Stimulated activated CD4-positive, alpha-beta T cell treated with anti-CD3 and anti-CD28 coated beads, Interleukin-2, amount 100 ng/mL, for 4 hours (primary cell): ENCODE measurements at places on chromosomes 11 and 22.

- no peak for DNase-seq
These were observed 8.2 kb upstream of the SYT8 start for GRCh38 chr11:1826552-1827094.

- no peak for DNase-seq
These were observed 135.6 kb downstream of the SBF2 start for GRCh38 chr11:10158461-10158860.

GRCh38 chr11:71991494-71991893 lies 7.2 kb upstream of the IL18BP start:
- DNase-seq, result no peak

- peak; percentile 28 for DNase-seq
These were observed 27.8 kb upstream of the GRAMD4 start for GRCh38 chr22:46592390-46592872.

- no peak for DNase-seq
These were observed 14.3 kb downstream of the EIF3M start for GRCh38 chr11:32597921-32598320.

DNA sequence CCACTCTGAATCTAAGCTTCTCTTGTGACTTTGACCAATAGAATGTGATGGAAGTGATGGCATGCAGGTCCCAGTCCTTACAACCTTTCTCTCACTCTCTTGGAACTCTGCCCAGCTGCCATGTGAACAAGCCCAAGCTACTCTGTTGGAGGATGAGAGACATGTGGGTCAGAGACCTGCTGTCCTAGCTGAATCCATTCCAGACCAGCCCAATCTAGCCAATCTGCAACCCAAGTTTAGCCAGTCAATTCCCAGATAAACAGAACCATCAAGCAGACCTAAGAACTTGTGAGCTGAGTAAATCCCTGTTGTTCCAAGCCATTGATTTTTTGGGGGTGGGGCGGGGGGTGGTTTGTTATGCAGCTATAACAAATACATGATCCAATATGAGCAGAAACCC lies 69.2 kb upstream of the GRK3 start:
- DNase-seq, result no peak

DNA sequence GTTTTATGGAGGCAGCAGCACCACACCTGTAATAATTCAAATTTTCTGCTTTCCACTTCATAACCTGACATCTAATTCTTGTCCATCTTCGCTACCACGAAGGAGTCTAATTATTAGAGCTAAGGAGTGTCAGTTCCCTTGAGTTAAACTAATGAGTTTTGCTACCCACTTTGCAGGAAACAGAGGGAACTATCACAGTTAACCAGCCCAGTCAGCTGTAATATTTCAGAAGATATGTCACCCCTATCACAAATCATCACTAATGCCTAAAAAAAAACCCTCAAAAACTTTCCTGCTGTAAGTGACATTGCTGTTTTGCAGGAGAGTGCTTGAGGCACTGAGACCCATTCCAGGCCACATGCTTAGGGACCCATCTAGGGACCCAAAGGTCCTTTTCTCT lies 8.4 kb downstream of the TECTA start:
- no peak for DNase-seq

DNA sequence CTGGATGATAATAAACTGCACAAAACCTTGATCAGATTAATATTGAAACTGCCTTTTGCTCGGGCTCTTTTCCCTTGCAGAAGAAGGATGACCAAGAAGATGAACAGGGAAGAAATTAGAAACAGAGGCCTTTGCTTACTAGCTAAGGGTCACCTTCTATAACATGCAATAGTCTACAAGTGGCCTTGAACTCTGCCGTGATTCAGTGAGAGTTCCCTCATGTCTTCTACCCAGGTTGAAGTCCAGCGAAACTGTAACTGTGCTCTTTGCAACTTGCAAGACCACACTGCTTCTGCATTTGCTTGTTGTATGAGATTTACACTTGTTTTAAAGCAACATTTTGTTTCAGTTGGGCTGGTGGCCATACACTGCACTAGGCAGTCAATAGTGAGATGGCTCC lies 108.4 kb downstream of the IGLL1 start:
- DNase-seq, result no peak

GRCh38 chr11:35347921-35348331 lies 71.4 kb downstream of the SLC1A2 start:
- DNase-seq, result no peak

GRCh38 chr11:18705651-18706281 lies 7.2 kb downstream of the TMEM86A start:
- DNase-seq, result no peak

DNA sequence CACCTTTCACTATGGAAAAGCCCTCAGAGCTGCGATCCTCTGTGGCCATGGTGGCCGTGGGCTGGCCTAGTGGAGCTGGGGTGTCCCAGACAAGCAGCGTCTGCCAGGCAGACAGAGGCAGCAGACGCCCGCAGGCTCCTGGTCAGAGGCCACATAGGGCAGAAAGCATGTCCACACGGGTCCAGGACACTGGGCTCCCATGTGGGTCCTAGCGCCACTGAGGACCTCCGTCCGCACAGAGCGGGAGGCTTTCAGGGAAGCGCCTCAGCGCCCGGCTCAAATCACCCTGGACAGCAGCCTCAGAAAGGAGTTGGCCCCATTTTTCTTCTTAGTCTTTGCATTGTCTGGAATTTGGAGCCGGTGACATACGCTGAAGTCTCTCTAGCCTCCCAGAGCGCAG lies 389.7 kb downstream of the BRD1 start:
- DNase-seq, result no peak

GRCh38 chr11:35804451-35805040 lies 139.3 kb upstream of the LDLRAD3 start:
- no peak for DNase-seq

GRCh38 chr11:73478737-73479347 lies 102.6 kb downstream of the RELT start:
- no peak for DNase-seq

DNA sequence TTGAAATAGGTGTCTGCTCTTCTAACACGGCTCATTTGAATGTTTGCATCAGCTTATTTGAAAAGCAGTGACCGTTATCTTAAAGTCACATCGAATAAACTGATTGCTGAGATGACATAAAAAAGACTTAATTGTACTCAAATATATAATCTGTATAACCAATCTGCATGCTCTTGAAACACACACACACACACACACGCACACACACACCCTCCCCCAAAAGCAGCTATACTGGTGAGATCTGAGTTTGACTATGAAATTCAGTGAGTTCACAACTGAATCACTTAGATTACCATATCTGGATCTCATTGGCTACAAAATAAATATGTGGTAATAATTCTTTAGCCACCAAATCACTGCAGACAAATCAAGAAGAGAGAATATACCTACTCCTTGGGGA lies 3.8 kb upstream of the IFTAP start:
- DNase-seq, result no peak

- no peak for DNase-seq
These were observed 33.7 kb downstream of the MRGPRX2 start for GRCh38 chr11:19026862-19027261.

DNA sequence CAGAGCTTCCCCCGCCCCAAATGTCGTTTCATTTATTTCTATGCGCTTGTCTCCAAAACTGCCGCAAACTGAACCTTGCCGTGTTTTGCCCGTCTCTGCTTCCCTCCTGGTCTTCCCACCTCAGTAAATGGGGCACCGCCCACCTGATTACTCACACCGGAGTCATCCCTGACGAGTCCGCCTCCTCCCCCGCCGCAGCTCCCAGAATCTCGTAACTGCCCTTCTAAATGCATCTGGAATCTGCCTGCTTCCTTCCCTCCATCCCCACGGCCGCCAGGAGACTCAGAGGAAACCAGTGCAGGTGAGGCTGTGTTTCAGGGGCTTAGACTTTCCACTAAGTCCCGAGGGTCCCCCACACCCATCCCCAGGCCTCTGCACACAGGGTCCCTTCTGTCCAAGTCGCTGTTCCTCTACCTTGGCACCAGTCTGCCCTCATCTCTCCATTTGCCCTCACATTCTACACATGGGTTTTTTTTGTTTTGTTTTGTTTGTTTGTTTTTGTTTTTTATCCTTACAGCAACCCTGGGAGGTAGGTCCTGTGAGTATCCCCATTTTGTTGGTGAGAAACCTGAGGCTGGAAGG lies 62.6 kb upstream of the PHF21B start:
- no peak for DNase-seq

DNA sequence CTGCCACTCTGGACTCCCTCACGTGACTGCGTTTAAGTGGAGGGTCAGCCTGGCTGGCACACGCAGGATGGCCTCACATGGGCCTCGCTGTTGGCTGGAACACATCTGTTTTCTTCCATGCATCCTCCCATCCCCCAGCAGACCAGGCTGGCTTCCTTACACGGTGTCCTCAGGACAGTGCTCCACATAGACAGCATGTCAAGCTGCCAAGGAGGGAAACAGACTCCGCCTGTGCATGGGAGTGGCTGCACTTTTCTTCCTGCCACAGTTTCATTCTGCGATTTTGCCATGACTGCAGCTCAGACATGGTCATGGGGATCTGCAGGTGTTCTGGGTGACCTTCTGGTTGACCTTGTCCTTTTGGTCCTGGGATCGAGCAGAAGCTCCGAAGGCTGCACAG lies 344.2 kb downstream of the SHANK2 start:
- DNase-seq, result no peak

DNA sequence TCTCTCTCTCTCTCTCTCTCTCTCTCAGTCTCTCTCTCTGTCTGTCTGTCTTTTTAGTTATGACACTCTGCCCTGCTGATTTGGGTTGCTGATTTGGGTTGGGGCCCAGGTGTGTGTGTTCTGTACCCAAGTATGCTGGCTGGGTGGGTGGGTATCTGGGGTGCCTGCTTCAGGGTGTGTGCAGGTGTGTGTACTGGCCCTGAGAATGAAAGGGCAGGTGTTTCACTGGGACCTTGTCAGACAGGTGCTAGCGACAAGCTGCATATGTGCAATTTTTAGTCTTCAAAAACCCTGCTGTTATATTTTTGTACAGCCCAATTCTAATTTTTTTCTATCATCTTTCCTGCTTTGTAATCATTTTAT lies 943 bp downstream of the CSF2RB start:
- no peak for DNase-seq

GRCh38 chr11:10660323-10660722 lies 33.2 kb downstream of the IRAG1 start:
- no peak for DNase-seq

DNA sequence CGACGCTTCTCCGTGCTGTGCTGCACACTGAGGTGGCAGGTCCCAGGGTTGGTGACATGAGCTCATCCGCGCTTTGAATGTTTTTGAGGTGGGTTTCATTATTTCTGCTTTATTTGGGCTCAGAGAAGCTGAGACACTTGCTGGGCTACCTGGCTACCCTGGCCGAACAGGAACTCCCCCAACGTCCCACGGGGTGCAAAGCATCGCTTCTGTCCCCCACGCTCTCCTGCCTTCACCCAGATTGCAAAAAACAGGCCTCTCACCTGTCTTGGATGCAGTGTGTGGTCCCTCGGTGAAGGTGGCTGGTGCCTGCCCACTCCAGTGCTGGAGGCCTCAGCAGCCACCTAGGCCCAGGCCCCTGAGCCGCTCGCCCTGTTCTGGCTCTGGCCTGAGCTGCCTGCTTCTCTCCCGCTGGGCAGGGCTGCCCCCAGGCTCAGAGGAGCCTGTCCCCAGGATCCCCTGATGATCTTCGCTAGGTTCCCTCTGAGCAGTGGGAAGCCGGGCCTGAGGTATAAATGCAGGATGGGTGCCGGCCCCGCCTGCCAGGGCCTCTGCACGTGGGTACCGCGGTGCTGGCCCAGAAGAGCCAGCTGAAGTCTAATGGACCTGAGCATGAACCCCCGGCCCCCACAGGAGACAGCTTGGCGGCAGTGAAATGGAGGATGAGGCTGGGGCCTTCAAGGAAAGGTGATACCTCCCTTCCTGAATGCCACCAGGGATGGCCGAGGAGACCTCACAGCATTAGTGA lies 15.8 kb upstream of the MRGPRD start:
- no peak for DNase-seq

GRCh38 chr22:41181349-41182241 lies 23.5 kb upstream of the L3MBTL2 start:
- no peak for DNase-seq

- DNase-seq, result no peak
These were observed 12.1 kb downstream of the MS4A2 start for GRCh38 chr11:60100516-60100915.

DNA sequence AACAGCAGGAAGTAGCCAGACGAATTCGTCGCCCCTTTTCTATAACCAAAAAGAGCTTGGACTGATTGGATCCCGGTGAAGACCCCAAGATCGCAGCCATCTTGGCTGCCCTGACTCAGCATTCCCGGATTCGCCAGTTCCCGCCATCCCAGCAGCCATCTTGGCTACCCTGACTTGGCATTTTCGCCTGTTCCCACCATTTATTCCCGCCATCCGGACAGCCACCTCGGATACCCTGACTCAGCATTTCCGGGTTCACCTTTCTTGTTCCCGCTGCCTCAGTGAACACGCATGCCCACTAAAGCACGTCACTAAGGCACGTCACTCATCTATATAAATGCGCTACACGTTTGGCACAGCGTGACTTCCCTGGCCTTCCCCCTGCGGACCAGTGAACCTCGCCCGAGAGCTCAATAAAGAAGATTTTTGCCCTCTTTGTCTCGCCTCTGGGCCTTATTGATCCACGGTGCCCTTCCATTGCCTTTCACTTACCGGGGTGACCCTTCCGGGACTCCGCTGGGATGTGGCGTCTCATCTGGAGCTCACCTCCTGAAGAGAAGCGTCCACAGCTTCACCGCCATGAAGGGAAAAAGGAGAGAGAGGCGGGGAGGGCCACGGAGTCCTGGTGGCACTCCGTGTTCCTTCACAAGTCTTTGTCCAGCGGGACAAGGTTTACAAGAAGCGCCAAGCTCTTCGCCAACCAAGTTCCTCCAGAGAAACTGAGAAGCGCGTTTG lies 4.0 kb upstream of the OR56A3 start:
- no peak for DNase-seq

DNA sequence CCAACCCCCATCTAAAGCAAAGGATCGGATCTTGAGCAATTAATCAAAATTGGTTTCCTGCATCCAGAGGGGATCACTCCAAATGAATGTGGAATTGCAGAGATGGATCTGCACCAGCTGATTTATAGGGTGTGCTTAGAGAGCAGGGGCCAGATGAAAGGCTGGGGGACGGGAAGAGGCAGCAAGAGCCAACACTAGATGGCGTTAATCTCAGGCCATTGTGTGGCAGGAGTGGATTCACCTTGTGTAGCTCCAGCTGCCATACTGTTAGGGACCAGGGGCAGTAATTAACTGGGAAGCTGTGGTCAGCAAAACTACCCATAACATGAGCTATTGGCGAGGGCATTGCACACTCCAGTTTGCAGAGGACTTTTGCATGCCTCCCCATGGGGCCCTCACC lies 35.6 kb downstream of the SERPINH1 start:
- DNase-seq, result no peak

GRCh38 chr11:47192111-47192510 lies 5.9 kb upstream of the PACSIN3 start:
- no peak for DNase-seq

DNA sequence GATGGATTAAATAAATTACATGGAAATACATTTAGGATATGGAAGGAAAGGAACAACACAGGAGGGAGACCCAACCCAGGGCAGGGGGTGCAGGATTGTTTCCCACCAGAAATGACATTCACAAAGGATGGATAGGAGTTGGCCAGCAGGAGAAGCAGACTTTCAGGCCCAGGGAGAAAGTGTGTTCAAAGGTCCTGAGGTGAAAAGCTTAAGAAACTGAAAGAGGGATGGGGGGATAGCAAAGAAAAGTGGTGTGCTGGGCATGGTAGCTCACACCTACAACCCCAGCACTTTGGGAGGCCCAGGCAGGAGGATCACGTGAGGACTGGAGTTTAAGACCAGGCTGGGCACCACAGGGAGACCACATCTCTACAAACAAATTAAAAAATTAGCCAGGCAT lies 16.6 kb upstream of the ADA2 start:
- no peak for DNase-seq

GRCh38 chr11:85171648-85172257 lies 455.4 kb downstream of the DLG2 start:
- DNase-seq, result no peak

- DNase-seq, result no peak
These were observed 43.6 kb downstream of the PPARA start for GRCh38 chr22:46193898-46194310.
